ENCODE measurements at places on chromosomes 2 and 18.

GRCh38 chr18:11751341-11752115 lies 62.5 kb downstream of the GNAL start:
- DNase-seq, result no peak

GRCh38 chr2:225328192-225328591 lies 71.3 kb upstream of the NYAP2 start:
- no peak for DNase-seq

GRCh38 chr18:5238371-5238976 lies 41.4 kb upstream of the AKAIN1 start:
- DNase-seq, result peak; percentile 34

- DNase-seq, result no peak
These were observed 43.8 kb upstream of the SLC14A1 start for GRCh38 chr18:45680066-45680690.

DNA sequence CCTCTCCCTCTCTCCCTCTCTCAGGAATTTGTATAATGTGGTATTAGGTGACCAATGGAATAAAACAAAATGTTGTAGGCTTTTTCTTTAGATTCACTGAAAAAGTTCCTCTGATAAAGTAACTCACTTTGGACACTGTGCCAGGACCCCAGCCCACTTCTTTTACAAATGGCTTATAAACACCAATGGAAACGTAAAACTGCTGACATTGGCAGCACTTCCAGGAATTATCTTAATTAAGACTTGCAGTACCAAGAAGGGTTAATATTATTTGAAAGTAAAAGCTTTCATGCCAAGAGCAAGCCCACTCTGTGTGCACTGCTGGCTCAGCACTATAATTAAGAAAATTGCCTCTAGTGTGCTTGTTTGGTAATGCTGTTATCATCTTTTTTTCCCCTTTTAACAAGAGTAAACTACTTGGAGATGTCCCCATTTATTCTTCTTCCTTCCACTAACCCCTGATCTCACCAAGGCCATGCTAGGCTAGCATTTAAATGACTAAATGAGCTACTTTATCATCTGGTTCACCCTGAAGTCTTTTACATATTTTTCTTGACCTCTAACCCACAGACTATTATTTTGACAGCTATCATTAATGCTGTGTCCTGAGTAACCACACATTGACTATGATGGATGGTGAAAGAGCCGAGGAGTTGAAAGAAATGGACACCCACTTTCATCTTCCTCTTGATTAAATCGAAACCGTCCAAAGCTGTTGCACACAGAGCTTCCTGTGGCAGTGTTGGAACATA lies 232.2 kb upstream of the ETAA1 start:
- DNase-seq, result no peak

GRCh38 chr2:145919477-145919876 lies 1399.6 kb upstream of the ZEB2 start:
- no peak for DNase-seq

DNA sequence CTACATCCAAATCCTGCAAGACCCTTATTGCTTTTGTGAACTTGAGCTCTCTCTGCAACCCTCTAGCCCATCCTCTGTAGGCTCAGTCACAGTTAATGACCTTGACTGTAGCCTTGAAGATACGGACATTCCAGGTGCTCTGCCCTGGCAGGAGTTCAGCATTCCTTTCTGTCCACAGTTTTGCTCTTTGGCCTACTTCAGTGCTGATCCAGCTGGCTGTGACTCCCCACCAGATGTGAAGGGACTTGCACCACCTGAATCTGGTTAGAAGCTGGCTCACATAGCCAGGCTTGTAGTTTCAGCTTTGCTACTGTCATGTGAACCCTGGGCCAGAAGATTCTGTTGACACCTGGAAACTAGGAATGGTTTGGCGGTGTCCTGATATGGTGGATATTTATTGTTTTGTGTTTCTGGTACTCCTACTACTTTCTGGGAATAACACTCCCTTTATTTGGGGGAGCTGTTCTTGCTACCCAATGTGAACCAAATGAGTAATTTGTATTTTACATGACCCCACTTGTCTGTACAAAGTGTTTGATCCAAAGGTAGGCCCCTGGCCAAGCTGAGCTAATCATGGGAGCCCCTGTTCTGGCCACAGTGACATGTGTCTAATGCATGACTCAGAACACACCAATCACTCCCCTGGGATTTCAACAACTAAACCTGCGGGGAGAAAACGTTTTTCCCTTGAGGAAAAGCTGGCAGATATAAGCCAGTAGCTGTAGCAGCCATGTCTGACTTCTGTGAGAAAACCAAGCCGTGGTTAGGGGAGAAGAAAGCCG lies 73.4 kb downstream of the CDCA7 start:
- no peak for DNase-seq

GRCh38 chr2:82796132-82796531 lies 1662.9 kb downstream of the SUCLG1 start:
- no peak for DNase-seq

- no peak for DNase-seq
These were observed 37.3 kb downstream of the RNU4ATAC start for GRCh38 chr2:121567957-121568409.

GRCh38 chr2:209458008-209458979 lies 34.4 kb downstream of the MAP2 start:
- no peak for DNase-seq

GRCh38 chr2:235278771-235279355 lies 215.0 kb upstream of the AGAP1 start:
- DNase-seq, result no peak

- DNase-seq, result no peak
These were observed 236.2 kb downstream of the ETAA1 start for GRCh38 chr2:67633212-67633856.

DNA sequence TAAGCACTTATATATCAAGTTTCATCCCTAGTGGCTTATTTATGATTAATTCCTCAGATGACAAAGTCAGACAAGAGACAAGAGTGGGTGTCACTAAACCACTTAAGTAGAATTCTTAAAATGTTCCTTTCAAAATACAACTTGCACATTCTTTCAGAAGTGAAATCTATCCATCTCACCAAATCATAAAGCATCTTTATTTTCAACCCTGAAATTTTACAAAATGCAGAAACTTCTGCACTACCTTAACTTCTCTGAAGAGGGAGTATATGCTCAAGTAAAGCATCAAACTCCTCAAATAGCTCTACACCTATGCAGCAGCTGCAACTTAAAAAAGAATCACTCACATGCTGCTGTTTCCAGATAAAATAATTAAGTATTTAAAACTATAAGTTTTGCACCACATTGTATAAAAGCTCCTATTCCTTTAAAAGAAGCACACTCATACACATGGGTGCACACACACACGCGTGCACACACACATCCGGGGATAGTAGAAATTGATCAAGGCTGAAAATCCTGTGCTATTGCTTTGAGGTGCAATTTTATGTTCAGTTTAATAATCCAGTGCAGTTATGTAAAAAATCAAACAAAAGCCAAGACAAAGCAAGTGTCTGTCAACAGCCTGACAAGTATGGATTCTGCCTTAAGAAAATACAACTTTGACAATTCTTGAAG lies 244.5 kb downstream of the TCF4 start:
- DNase-seq, result no peak

DNA sequence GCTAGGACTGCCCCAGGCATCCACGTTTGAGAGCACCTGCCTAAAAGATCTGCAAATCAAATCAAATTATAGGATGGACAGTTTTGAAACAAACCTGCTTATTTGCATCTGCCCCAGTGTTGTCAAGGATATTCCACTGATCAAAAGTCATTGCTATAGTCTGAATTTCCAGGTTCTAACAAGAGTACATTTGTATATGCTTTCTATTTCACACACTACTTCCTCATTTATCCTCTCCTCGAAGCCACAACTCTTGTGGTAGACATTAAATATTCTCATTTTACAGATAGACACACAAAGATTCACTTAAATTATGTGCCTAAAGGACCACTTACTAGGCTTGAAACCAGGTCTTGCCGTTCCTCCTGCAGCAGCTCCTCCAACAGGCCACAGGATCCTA lies 11.9 kb upstream of the TET3 start:
- no peak for DNase-seq

DNA sequence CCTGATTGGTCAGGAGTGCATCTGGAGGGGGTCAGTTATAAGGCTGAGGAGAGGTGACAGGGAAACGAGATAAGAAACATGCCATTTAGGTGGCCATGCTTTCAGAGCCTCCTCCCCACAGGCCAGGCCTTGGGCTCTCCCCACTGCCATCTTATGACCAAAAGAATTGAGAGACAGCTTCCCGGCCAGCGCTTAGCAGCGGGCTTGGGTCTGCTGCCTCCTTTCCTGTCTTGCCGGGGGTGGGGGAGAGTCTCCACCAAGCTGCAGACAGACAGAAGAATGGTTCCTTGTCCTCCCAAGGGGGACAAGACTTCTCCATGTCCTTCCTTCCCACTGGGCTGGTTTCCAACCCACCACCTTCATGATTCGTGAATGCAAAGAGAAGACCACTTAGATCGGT lies 171.3 kb downstream of the SMAD7 start:
- no peak for DNase-seq

DNA sequence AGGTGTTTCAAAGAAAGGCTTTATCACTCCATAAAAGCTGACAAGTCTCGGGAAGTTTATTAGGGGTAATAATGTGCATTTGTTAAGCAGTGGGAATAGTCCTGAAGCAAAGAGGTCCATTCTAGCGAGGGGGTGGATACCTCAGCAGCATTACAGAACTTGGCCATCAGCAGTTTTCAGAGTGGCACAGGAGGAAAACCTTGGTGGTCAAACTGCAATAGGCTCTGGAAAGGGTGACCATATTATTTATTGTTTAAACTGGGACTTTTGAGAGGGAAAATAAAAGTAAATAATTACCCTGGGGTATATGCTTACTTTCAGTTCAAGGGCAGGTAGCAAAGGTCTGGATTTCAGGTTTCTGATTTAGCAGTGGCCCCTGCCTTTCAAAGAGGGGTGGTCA lies 115.5 kb upstream of the KLHL14 start:
- DNase-seq, result no peak

GRCh38 chr18:79574938-79575525 lies 104.6 kb upstream of the CTDP1 start:
- DNase-seq, result no peak

DNA sequence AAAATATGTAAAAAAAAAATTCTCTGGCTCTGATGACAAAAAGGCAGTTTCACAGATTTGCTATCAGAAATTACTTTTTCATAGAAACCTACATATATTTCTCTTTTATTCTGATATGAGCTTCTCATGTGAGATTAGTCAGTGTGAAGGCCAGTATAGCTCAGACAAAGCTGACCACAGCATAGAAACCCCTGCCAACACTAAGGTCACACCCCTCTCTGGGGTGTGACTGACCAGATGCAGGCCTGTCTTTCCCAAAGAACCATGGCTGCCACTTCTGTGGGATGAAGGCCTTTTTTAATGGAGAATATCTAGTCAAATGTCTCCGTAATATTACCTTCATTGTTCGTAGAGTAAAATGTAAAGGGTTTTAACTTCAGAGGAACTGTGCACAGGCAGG lies 330.3 kb upstream of the KCNJ3 start:
- no peak for DNase-seq

- DNase-seq, result no peak
These were observed 245.4 kb downstream of the GALR1 start for GRCh38 chr18:77495079-77495478.

- no peak for DNase-seq
These were observed 944.7 kb upstream of the NRXN1 start for GRCh38 chr2:51976623-51977022.

DNA sequence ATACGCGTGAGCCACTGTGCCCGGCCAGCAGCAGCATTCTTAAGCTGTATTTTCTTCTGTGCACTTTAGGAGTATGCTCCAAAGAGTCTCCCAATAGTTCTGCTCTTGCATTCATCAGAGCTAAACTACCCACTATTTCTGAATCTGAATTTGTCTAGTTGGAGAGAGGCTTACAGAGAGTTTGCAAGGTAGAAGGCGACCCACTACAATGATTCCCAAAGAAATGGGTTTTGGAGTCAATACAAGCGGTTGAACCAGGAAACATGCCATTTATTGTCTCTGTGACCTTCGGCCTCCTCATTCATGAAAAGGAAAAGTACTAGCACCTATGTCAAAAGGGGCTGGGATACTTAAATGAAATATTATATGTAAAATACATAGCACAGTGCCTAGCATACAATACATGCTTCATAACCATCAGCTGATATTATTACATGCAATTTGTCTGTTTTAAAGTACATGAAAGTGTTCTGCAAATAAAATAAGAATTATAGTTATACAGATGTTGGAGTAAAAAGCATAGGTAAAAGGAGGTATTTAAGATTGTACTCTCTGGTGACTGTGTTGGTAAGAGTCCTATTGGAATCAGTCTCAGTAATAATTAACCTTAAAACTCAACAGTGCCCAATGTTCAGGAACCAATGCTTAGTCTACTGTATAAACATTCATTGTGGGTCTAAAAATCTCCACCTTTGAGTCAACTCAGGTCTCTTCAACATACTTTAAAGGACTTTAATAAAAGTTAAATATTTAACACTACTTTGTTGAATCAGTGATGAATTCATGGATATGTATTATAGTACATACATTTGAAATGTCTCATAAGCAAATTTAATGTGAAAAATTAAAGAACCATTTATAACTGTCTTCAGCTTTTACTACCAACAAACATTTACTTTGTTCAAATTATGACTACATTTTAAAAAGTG lies 89.8 kb upstream of the GRB14 start:
- DNase-seq, result no peak

- DNase-seq, result no peak
These were observed 161.1 kb downstream of the TMEM18 start for GRCh38 chr2:516131-516530.

DNA sequence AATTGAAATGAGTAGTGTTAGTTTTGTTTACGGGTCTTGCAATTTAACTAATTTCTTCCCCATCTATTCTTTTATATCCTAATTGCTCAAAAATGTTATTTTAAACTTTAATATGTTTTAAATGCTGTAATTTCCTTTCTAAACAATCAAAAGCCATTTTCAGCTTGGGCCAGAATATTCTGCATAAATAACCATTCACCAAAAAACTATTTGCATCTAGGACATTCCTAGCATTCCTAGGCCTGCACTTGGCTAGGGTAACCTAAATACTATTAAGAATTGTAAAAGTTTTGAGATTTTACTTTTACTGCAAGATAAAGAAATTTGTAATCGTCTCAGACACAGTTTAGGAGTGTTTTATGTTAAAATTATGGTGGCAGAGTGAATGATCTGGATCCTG lies 7.8 kb upstream of the ETAA1 start:
- DNase-seq, result no peak

DNA sequence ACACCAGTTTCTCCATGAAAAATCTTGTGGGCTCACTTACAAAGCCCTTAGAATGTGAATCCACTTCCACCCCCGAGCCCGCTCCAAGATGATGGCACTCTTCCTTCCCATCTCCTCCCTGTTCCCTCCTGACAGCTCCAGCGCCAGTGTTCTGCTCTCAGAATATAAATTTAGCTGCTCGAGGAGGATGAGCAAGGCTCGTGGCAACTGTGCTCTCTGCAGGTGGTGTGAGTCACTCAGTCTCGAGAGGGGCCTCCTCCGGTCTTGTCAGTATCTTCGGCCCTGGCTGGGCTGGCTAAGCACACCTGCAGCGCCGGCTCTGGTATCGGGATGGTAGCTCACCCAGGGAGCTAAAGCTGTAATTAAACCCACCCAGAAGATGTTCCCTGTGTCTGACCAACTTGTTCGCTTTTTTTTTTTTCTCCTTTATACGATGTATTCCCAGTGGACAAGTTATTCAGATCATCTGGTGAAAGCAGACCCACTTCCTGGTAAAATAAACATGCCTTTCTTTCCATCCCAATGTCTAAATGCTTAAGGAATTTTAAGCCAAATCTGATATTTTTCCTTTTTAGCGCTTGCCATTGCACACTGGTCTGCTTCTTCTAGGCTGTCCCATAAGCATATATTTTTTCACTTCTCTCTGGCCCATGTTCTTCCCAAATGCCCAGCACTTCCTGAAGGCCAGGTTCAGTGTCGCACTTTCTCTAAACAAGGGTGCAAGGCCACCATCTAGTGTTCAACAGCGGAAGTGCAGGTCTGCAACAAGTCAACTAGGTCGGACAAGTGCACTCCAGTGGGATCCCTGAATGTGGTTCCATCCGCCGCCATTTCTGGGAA lies 31.4 kb upstream of the YPEL5 start:
- DNase-seq, result peak; percentile 68

Data from activated CD4-positive, alpha-beta T cell treated with anti-CD3 and anti-CD28 coated beads, Interleukin-2, Interleukin-6, amounts not matched to agents 100 ng/mL and 50 ng/mL, durations not matched to agents 16 hours and 8 hours (primary cell).